Astrocyte of the hippocampus (primary cell): ENCODE measurements at places on chromosomes 16 and 17.

DNA sequence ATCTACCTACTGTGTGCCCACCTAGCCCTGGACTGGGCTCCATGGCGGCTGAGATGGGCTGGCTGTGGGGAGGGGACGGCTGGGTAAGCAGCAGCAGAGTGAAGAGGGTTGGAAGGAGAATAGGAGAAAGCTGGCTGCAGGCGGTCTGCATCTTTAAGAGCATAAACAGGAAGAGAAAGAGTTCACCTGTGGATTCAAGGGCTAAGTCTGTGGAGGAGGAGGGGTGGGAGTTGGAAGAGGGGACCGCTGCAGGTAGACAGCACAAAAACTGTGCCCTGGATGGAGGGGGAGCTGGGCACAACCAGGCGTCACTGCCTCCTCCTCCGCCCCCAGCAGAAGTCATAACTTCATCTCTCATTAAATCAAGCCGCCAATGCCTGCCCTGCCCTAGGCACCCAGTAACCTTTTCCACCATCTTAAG lies 677 bp downstream of the SLC13A2 start:
- DNase-seq, result no peak

DNA sequence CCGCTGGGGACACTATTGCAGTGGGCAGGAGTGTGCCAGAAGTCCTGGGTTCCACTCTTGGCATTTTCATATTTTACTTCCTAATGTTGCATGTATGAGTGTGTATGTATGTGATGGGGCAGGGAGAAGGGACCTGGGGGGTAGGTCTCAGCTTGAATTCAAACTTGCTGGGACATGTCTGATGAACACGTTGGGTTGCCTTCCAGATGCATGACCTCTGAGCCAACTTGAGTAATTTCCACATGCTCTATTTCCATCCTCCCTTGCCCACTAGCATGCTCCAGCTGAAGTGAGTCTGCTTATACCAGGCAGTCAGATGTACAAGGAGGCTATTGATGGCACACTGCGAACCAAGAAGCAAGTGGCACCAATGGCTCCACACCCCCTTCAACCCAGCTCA lies 32.9 kb upstream of the SRSF1 start:
- no peak for DNase-seq

DNA sequence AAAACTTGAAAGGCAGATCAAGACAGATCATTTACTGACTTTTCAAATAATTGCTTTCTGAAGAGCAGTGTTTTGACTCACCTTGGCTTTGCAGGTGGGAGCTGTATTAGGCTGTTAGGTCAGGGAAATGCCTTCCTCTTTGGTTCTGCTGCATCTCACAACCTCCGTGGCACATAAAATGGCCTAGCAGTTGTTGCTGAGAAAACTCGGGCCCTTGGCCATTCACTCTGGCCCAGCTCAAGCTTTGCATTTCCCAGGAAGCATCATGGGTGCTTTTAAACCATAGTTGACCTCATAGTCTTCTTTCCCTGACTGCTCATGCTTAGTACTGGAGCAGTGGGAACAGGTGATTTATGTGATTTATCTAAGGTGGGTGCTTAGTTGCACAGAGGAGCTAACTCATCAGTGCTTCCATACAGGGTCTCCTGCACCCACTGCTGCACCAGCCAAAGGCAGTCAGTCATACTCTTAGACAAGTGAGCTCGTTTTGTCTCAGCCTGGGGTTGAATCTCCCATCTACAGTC lies 83.6 kb downstream of the KSR1 start:
- DNase-seq, result no peak

DNA sequence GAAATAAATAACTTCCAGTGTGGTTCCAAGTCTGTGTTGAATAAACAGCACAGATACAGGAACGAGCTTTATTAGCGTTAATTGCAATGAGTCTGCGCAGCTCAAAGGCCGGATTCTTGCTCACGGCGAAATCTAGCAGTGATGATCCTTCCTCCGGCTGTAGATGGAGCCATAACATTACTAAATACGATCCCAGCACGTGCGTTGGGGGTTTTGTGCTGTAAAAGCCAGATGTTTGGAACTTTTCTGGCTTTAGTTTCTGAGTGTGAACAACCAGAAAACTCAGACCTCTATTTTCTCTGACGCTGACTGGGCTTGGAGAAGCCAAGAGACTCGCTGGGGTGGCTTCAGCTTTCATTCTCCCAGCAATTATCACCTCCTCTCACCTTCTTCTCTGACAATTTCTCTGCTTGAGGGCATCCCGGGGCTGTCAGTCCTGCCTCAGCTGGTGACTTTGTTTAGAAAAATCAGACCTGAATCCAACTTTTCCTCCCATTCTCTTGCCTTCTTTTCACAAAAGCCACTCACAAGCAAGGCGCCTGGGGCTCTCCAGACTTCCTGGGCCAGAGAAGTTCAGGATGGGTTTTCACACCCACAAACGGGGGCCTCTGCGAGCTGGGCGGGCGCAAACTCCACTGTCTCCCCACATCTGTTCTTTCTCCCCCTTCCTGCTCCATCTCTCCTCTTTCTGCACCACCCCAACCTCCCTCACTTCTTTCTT lies 47.1 kb upstream of the AKTIP start:
- DNase-seq, result peak; percentile 88

- DNase-seq, result peak; percentile 61
Measured at GRCh38 chr17:18362698-18363100, 651 bp downstream of the SHMT1 start.

DNA sequence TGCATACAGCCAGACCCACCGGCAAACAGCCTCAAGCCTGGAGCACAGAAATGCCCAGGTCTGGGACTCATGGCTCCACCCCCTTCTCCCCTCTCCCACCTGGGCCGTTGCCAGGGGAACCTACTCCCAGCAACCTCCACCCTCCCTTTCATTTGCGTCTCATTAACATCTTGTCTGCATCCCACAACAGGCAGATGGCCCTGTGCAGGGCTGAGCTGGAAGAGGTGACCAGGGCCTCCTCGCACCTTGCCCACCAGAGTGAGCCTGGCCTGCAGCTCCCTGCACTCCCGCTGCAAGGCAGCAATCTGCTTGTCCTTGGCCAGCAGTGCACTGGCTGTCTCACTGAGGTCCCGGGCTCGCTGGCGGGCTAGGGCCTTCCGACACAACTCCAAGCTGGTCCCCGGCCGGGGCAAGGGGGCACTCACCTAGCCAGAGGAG lies 3.3 kb downstream of the TSPOAP1 start:
- DNase-seq, result no peak

GRCh38 chr16:89864527-89864820 lies 8.9 kb upstream of the TCF25 start:
- DNase-seq, result peak; percentile 46

- DNase-seq, result no peak
Measured at GRCh38 chr17:81006891-81007290, 15.2 kb downstream of the CHMP6 start.

- DNase-seq, result no peak
Measured at GRCh38 chr17:72470121-72470705, 349.4 kb downstream of the SOX9 start.

- DNase-seq, result no peak
Measured at GRCh38 chr16:71201054-71201453, 29.5 kb downstream of the HYDIN start.

GRCh38 chr16:16036359-16036792 lies 87.0 kb downstream of the ABCC1 start:
- DNase-seq, result no peak

DNA sequence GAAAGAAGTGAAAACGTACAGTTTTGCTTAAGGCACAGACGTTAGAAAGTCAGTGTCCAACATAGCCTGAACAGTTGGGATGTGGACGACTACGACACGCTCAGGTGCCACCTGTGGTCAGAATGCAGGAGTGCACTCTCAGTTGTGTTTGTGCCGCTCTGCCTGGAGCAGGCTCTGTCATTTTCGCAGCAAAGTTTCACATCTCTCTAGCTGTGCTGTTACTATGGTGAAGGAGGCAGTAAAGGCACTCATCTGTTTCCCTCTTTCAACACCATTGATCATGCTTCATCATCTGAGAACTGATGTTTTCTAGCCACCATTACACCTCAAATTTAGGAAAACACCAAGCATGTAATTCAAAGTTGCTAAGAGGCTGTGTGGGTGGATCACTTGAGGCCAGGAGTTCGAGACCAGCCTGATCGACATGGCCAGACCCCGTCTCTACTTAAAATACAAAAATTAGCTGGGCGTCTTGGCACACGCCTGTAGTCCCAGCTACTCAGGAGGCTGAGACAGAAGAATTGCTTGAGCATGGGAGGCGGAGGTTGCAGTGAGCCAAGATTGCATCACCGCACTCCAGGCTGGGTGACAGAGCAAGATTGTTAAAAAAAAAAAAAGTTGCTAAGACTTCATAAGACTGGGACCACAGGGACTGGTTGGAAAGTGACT lies 44.9 kb upstream of the DNAJA2 start:
- DNase-seq, result peak; percentile 42

GRCh38 chr17:81607431-81607830 lies 29.5 kb downstream of the NPLOC4 start:
- peak; percentile 87 for DNase-seq

DNA sequence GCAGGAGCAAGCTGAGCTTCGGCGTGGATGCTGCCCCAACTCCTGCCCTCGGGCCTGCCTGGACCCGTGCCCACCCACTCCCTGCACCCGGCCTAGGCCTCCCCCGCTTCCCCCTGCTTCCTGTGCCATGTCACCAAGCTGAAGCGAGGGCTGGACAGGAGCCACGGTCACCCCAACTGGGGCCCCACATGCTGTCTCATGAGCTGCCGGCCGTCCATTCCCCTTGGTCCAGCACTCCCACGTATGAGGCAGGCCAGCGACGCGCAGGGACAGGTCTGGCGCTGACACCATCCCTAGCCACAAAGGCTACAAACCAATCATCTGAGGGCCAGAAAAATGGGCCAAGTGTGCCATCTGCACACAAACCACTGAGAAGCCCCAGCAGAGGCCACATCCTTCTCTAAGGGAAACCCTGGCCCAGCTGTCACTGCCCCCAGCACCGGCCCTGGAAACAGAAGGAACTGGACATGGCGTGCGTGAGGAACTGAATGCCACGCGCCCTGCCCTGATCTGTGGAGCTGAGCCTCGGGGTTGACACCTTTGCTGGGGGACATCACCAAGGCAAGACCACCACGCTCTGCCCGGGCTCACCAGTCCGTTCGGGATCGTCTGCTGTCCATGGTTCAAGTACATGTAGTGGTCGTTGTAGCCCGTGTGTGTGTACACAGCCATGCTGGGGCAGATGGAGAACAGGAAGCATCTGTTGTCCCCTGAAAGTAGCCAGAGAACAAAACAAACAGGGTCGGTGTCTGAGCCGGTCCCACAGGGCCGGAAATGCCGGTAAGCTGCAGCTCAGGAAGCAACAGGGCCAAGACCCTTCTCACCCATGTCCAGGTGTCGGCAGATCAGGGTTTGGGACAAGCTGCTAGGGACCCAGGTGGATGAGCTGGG lies 22.2 kb downstream of the MEAK7 start:
- no peak for DNase-seq

- DNase-seq, result peak; percentile 68
Measured at GRCh38 chr17:83012868-83013778, 66.3 kb upstream of the METRNL start.

GRCh38 chr17:67377488-67378453 lies 690 bp downstream of the PITPNC1 start:
- DNase-seq, result peak; percentile 77

DNA sequence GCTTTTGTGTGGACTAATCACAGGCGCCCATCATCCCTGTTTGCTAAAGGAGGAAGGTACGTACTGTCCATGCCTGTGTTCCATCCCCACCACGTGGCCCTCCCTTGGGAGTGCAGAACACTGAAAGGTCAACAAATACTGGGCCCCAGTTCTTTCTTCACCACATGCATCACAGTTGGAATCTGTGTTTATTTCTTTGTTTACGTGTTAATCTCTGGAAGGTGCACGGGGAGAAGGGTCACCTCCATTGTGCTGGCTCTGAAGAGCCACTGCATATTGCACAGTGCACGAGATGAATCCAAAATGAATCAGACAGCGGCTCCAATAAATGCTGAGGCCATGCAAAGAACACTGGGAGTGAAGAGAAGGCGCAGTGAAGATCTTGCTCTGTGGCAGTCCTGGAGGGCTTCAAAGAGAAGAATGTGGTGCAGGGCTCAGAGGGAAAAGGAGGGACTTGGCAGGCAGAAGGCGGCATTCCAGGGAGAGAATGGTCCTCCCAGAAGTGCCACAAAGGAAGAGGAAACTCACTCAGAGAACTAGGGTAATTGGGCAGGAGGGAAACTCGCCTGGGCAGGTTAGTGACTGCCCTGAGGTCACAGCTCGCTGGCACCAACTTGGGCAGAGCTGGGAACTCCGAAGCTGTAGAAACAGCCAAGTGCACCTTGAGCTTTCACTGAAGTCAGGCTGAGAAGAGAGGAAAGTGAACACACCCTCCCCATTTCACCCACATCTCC lies 3.7 kb downstream of the RPH3AL start:
- no peak for DNase-seq

DNA sequence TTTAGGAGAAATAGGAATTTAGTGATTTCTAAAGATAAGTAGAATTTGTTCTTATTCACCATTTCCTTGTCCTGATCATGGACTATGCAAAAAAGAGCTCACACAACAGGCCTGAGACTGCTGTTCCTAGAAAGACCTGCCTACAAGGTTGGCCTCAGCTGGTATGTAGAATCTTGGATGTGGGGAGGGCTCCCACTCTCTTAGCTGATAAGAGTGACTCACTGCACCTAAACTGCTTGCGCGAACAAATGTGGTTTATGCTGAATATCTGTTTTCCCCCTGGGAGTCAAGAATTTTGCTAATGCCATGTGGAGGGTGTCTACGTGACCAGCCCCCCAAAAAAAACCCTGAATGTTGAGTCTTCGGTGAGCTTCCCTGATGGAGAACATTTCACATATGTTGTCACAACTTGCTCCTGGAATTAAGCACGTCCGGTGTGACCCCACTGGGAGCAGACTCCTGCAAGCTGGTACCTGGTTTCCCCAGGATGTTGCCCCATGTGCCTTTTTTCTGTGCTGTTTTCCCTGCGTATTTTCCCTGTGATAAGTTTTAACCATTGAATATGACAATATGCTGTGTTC lies 68.8 kb upstream of the HSBP1 start:
- peak; percentile 52 for DNase-seq

- DNase-seq, result no peak
Measured at GRCh38 chr17:75380315-75380714, 25.2 kb downstream of the GRB2 start.

DNA sequence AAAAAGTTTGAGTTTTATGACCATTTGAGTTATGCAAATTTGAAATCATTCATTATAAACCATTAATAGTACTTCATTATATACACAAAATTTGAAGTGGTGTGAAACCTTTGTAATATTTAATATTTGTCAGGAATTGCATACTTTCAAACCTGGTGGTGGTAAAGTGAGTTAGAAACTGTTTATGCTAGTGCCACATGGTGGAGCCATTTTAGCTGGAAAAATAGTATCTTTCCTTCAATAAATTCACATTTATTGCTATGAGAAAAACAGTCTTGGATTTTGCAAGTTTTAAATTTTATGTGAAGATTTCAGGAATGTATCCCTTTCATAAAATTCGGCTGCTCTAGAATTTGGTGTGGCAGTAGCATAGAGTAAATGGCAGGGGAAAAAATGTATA lies 7.3 kb upstream of the BLMH start:
- peak; percentile 27 for DNase-seq
